C1 segment of cervical spinal cord (tissue), 14 donors: ENCODE measurements at places on chromosomes 4 and X.

GRCh38 chr4:113952452-113953029, 26.9 kb downstream of the ARSJ start:
- DNase-seq = no peak

DNA sequence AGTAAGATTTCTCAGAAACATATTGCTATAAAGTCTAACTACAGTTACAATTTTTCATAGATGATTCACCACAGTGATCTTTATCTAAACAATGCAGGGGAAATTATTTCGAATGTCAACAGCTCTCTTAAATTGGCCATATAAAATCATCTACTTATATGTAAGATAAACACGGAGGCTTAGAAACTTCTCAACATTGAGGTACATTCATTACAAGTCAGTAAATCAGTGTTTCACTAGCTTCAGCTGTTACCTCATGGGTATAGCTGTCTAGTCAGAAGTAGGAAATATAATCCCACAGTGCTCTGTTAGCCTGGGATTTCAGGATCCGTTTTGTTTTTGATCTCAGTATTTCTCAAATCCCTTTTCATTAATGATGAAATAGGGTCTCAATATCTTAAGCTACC, 43.2 kb downstream of the PCDH7 start:
- no peak for DNase-seq

DNA sequence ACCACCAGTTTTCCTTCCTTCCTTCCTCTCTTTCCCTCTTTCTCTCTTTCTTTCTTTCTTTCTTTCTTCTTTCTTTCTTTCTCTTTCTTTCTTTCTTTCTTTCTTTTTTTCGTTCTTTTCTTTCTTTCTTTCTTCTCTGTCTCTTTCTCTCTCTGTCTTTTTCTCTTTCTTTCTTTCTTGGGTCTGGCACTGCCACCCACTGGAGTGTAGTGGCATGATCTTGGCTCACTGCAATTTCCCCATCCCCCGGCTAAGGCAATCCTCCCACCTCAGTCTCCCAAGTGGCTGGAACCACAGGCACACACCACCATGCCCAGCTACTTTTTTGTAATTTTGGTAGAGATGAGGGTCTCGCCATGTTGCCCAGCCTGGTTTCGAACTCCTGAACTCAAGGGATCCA, 51.6 kb upstream of the NHS start:
- DNase-seq = no peak

GRCh38 chrX:49040376-49040955, 2.7 kb downstream of the TFE3 start:
- no peak for DNase-seq

DNA sequence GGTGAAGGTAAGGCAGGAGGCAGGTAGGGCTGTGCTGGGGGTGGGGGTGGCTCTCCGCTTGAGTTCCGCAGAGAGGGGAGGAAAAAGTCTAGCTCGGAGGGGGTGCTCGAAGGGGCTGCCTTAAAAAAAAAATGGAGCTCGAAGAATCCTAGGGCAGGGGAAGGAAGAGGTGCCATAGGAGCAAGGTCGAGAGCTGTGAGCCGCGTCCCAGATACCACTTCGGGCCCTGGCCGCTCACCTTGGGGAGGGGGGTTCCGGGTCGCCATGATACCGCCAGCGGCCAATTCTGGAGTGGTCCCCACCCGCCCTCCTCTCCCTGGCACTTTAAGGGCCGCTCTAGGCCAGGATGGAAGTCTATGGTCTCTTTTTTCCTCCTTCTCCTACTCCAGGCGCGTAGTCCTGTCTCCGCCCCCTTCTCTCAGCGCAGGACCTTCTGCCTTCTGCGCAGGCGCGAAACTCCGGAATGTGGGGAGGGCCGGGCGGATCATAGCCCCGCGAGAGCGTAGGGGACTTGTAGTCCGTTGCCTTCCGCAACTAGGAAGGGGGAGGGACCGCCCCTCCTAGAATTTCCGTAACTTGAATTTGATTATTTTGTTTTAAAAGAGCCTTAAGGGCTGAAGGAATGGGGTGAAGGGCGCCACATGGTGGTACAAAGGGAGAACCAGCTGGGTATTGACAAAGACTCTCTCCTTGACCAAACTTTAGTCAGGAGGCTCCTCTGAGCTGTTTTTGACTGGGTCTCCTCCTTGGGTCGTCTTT, at the start of gene FUNDC1:
Gene FUNDC1 (minus strand): TSS at position 293 of the 759 bp plus-strand sequence. CDS start 27 bp downstream, at position 266.
- DNase-seq = peak; percentile 91

DNA sequence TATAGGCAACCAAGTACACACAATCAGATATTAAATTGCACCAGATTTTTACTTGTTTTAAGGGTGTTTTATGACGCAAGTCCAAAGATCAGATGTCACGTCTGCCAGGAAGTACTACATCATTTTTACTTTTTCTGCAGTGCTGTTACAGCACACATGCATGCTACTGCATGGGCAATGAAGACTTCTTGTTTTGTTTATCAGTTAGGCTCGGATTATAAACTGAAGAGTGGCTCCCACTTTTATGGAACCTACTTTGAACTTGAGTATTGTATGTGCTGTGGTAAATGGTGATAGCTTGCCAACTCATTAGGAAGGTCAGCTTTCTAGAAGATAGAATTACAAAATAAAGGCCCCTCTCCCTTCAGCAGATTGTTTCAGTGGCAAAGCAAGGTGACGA, 131.6 kb downstream of the CEP135 start:
- DNase-seq = no peak

DNA sequence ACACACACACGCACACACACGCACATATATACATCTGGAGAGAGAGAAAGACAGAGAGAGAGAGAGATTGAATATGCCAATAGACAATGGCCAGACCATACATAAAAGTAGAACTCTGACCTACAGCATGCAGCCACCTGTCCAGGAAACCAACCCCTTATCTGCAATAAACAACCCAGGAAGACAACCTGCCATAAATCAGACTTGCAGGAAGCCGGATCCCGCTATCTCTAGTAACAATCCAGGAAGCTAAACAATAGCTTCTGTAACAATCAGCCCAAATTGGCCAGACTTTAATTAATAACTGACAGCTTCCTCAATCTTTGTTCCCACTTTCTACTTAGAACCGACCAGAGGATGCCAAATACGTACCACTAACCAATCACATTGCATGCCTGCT, 173.2 kb downstream of the LDB2 start:
- DNase-seq = no peak
